CMK (cell line): ENCODE measurements at places on chromosomes 6 and 20.

DNA sequence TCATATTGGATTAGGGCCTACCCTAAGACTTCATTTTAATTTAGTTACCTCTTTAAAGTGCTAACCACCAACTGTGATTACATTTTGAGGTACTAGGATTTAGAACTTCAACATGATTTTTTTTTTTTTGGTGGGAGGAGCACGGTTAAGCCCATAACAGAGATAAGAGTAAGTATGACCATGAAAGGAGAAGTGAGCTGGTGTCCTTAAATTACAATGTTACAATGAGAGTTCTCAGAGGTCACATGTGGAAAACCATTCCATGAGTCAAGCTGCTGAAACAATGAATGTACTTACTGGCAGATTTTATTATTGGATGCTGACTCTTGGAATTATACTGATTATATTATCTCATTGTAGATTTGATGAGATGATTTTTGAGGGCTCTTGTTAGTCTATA is 779.3 kb upstream of the CITED2 start:
- no peak for DNase-seq

DNA sequence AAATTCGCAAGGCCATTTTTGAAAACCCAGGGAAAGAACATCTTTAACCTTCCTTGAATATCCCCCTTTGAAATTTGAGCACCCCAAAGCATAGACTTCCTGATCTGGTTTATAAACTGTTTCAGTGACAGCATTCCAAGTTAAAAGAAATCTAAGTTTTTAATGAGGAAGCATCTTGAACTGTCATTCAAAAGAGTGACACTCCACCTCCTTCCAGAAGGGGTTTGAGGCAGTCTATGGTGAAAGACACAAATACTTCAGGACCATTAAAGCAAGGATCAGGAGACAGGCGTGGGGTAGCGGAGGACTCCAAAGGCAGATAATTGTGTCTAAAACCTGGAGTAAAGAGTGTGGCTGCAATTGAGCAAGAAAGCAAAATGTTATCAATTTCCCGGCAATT is 691 bp downstream of the GHRH start:
- DNase-seq: no peak

GRCh38 chr6:167130008-167130677 is 7.2 kb downstream of the CCR6 start:
- DNase-seq: no peak

GRCh38 chr6:110412360-110412759 is 3.0 kb downstream of the DDO start:
- no peak for DNase-seq

- no peak for DNase-seq
Observed at GRCh38 chr20:24620937-24621519, 151.6 kb downstream of the SYNDIG1 start.

DNA sequence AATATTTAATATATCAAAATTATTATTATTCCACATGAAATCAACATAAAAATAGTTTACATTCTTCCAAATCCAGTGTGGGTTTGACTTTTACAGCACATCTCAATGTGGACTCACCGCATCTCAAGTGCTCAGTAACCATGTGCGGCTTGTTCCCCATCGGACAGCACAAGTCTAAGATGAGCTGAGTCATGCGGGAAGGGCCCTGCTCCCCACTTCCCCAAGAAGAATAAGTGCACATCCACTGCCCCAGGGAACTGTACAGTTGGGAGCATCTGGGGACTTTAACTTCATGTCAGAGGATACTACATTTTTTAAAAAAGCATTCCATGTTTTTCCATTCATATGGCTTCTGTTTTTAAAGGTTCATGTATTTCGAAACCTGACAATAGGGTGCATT is 325.6 kb downstream of the BTBD3 start:
- DNase-seq: peak; percentile 2

- no peak for DNase-seq
Observed at GRCh38 chr6:163260911-163261310, 153.6 kb upstream of the QKI start.
